ENCODE measurements at places on chromosomes 3 and 15.

DNA sequence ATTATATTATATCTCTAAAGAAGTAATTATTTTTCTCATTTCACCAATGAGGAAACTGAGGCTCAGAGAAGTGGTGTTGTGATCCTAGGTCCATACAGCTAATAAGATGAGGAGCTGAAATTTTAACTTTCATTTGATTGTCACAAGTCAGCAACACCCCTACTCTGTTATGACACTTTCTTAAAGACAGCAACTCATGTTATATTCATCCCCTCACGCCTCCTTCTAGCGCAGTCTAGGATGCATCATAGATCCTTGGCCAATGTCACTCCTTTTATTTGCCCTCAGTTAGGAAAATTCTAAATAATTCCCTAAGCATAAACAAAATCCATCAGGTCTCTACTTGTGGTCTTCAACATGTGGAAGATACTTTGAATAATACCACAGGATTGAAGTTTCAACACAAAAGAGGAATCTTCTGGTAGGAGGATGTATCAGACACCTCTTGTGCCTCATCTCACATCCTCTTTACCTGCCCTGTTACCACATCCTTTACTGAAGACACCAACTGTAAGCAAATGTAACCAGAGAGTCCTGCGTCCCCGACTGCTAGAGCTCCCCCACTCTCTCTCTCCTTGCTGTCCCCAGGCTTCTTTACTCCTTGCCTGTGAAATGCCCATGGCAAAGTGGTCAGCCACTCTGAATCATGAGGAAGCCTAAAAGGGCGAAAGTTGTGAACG is 53.7 kb downstream of the TRIM42 start:
- DNase-seq: no peak

DNA sequence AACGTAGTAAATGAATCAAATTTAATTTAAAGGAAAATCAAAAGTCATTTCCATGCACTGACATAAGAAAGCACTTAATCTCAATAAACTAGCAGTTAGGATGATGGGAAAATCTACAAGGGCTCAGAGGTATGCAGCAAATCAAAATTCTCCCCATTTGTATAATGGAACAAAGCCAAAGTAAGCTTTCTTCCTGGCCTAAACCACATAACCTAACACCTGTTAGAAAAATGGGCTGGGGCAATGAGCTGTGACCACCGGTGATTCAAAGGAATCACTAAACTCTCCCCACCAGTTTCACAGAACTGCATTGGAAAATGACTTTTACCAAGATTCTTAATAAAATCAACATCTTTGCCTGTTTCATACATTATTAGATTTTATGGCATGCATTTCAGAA is 1024.3 kb downstream of the FHIT start:
- DNase-seq: no peak

- DNase-seq: no peak
Observed at GRCh38 chr3:134317106-134317947, 56.9 kb downstream of the AMOTL2 start.

GRCh38 chr3:105877336-105877910 is 8.6 kb upstream of the CBLB start:
- no peak for DNase-seq

DNA sequence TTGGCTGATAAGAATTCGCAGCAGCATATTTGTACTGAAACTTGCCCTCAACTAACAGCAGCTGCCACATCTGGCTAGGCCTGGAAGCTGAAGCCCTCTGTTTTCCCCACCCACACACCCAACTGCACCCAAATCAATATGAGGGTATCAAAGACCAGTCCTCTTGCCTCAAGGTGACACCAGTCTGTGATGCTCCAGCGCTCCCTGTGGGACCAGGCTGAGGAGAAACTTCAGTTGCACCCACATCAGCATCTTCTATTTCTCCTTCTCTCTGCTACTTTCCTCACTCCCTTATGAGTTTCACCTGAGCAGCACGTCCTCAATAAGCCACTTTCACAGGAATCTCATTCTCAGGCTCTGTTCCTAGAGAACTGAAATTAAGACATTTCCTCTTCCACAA is 18.7 kb upstream of the GRAMD1C start:
- DNase-seq: no peak

- DNase-seq: no peak
Observed at GRCh38 chr3:178246004-178246403, 290.2 kb upstream of the KCNMB2 start.

- no peak for DNase-seq
Observed at GRCh38 chr3:76638006-76638405, 401.9 kb upstream of the ROBO2 start.

DNA sequence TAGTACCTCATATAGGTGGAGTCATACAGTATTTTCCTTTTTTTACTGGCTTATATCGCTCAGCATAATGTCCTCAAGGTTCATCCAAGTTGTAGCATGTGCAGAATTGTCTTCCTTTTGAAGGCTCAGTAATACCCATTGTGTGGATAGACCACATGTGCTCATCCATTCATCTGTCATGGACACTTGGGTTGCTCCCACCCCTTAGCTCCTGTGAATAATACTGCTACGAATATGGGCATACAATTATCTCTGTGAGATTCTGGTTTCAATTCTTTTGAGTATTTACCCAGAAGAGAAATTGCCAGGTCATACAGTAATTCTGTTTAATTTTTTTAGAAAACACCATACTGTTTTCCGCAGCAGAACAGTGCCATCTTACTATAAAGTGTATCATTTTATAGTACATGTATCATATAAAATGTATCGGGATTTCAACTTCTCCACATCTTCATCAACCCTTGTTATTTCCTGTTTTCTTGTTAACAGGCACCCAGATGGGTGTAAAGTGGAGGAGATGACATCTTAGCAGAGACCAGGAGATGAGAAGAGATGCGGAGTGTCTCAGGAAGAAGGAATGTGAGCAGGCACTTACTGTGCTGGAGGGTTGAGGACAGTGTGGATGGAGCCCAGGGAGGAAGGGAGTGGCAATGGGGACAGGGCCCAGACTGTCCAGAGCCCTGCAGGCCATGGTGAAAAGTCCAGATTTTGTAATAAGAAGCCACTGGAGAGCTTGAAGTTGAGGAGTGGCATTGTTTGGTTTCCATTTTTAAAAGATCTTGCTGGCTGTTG is 27.0 kb upstream of the PRR23E start:
- no peak for DNase-seq

DNA sequence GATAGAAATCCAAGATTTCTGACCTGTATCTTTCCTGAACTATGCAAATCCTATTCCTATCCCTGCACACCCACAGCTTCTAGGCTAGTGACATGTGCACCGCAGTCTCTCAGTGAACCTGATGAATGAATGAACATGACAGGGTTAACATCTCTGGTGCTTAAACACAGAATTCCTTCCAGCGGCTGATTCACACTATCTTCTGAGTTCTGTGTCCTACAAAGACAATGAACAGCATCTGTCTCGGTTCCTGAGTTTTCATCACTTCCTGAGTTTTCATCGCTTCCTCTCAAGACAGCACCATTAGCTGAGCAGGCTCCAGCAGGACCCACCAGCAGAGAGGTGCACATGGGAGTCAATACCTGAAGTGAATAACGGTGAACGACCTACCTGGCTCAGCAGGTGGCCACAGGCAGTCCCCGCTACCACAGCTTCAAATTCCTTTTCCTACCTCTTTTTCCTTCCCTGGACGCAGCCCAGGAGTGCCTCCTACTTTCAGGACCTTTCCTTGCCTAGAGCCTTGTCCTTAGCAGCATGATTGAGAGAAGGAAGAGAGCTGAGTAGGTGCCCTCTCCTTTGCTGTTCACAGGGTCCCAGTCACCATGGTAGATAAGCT is 113.5 kb downstream of the IGF2BP2 start:
- no peak for DNase-seq

GRCh38 chr3:107562969-107563529 is 40.3 kb downstream of the BBX start:
- no peak for DNase-seq

DNA sequence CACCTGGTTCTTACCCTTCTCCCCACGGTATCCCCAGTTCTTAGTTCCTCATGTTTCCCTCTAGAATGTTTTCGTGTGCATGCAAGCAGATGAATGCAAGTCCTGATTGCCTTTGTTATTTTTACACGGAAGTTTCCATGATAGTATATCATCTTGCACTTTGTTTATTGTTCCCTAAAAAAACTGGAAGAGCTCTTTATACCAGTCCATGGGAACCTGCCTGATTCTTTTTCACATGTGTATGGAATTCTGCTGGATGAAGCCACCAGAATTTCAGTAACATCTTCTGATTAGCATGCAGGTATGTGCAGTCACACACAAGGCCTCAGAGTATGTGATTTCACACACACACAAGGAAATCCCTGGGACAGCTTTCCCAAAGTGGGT is 16.0 kb upstream of the LRRK1 start:
- DNase-seq: no peak

All from activated CD8-positive, alpha-beta memory T cell treated with anti-CD3 and anti-CD28 coated beads for 1 hour (primary cell).